Regular cardiac myocyte (primary cell): ENCODE measurements at places on chromosomes 7 and 10. TPM values are rescaled to one million over a fixed set of nuclear protein-coding genes. Genes with fewer than 3 reads are reported as not detected.

RFC2 gene
- total RNA-seq, result 10.1 and 45.2 TPM in 2 replicates

SORCS1 gene
- total RNA-seq, result not detected in 2 replicates

RNLS gene
- total RNA-seq, result 15.7 and 21.1 TPM in 2 replicates

TMEM213 gene
- total RNA-seq, result not detected in 2 replicates

KNDC1 gene
- total RNA-seq, result 0.19 and 0.85 TPM in 2 replicates

HTR7 gene
- total RNA-seq, result 8.2 and 11.3 TPM in 2 replicates

EN2 gene
- total RNA-seq, result not detected in 2 replicates

FAM180A gene
- total RNA-seq, result 3.1 and 21.5 TPM in 2 replicates

JAKMIP3 gene
- under 0.01 TPM in 2 replicates for total RNA-seq

NPSR1 gene
- total RNA-seq, result not detected in 2 replicates

RSPH10B2 gene
- 0.85 TPM in 1 of 2 replicates, not detected in the other for total RNA-seq

OR6V1 gene
- not detected in 2 replicates for total RNA-seq

AKR1C8 gene
- not detected in 2 replicates for total RNA-seq

LGI1 gene
- total RNA-seq, result not detected in 2 replicates

PDGFA gene
- total RNA-seq, result 45.4 and 90.9 TPM in 2 replicates

ARHGAP22 gene
- total RNA-seq, result 70.2 and 156 TPM in 2 replicates

VIPR2 gene
- total RNA-seq, result 0.28 TPM in 1 of 2 replicates, not detected in the other

GRID2IP gene
- total RNA-seq, result under 0.01 TPM in 1 of 2 replicates, not detected in the other

CALCR gene
- total RNA-seq, result not detected in 2 replicates

ALOX5 gene
- 0.19 and 0.28 TPM in 2 replicates for total RNA-seq

PRF1 gene
- total RNA-seq, result not detected in 2 replicates

NKX1-2 gene
- total RNA-seq, result not detected in 2 replicates

TMEM229A gene
- total RNA-seq, result not detected in 2 replicates

ITGA8 gene
- 16.9 and 84.6 TPM in 2 replicates for total RNA-seq

THSD7A gene
- total RNA-seq, result 0.56 and 0.58 TPM in 2 replicates

GDI2 gene
- 449 and 598 TPM in 2 replicates for total RNA-seq

CCL26 gene
- 2.9 and 12.1 TPM in 2 replicates for total RNA-seq

CYP2W1 gene
- not detected in 2 replicates for total RNA-seq

ZNF467 gene
- total RNA-seq, result 0.56 and 0.77 TPM in 2 replicates

MYH16 gene
- under 0.01 TPM in 1 of 2 replicates, not detected in the other for total RNA-seq

CAMK2B gene
- total RNA-seq, result 0.19 and 0.28 TPM in 2 replicates

UPK3B gene
- under 0.01 TPM in 1 of 2 replicates, not detected in the other for total RNA-seq

LZTS2 gene
- total RNA-seq, result 89.9 and 106 TPM in 2 replicates

COX19 gene
- total RNA-seq, result 6.5 and 10.4 TPM in 2 replicates

MYPN gene
- total RNA-seq, result 1.1 and 5.0 TPM in 2 replicates

DKK1 gene
- 90.5 and 174 TPM in 2 replicates for total RNA-seq

RPEL1 gene
- under 0.01 and 0.19 TPM in 2 replicates for total RNA-seq
